ENCODE measurements at places on chromosomes 6 and 20.

DNA sequence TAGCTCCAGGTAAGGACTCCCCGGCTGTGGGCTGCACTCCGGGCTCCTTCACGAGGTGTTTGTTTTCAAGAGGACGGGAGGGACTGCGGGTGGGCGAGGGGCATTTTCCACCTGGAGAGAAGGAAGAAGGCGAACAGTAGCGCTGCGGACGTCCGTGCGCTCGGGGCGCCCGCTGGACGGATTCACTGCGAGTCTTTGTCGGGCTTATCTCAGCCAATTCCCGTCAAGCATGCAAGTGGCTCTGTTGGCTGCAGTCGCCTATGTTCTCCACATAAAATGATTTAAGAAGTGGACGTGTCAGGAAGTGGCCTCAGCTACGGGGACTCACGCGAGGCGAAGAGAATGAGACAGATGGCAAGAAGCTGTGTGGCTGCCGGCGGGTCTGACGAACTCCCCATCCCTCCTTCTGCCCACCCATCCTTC is 332 bp downstream of the GRIK2 start:
- DNase-seq, result no peak

GRCh38 chr6:163867518-163868292 is 453.2 kb downstream of the QKI start:
- DNase-seq, result no peak

DNA sequence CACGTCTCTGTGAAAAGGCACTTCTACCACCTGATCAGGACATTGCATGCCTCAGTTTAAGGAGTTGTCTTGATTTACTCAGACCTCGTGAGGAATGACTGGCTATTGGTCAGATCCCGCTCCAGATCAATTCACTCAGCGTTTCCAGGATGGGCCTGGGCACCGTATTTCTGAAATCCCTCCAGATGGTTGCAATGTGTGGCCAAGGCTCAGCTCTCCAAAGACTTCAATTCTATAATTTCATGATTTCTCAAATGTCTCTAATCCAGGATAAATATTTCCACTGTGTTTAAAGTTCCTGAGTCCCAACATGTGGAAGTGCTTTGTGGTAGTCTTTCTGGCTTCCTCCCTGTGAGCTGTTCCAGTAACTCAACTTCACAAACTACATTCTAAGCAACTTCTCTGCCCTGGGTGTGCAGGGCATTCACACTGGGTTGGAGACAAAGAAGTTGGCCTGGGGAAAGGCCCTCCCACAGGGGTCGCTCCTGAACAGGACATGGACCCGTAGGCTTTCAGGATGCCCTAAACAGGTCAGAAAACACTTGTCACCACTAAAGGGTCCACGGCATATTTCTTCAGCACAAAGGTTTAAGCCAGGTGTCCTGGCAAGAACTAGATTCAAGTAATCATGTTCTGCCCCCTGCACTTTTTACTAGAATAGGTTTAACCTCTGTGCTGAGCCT is 212.1 kb downstream of the WDR27 start:
- DNase-seq, result no peak

GRCh38 chr20:47944682-47945081 is 159.4 kb upstream of the SULF2 start:
- DNase-seq, result no peak

- no peak for DNase-seq
These were observed 20.7 kb downstream of the NKX2-4 start for GRCh38 chr20:21376626-21377025.

- no peak for DNase-seq
These were observed 431.1 kb upstream of the CDH4 start for GRCh38 chr20:60820918-60821317.

DNA sequence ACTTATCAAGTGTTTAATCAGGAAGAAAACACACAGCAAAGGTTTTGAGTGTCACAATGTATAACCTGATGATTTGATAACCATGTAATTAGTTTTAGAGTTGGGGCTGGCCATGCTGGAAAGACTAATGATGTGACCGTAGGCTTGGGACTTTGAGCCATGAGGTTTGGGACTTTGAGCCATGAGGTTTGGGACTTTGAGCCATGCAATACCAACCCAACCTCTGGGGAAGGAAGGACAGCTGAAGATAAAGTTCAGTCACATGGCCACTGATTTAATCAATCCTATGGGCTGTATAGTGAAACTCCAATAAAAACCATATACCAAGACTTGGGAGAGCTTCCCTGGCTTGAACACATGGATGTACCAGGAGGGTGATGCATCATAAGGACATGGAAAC is 32.8 kb downstream of the SLC35B3 start:
- no peak for DNase-seq

- DNase-seq, result no peak
These were observed 887 bp downstream of the GABBR1 start for GRCh38 chr6:29631860-29632731.

DNA sequence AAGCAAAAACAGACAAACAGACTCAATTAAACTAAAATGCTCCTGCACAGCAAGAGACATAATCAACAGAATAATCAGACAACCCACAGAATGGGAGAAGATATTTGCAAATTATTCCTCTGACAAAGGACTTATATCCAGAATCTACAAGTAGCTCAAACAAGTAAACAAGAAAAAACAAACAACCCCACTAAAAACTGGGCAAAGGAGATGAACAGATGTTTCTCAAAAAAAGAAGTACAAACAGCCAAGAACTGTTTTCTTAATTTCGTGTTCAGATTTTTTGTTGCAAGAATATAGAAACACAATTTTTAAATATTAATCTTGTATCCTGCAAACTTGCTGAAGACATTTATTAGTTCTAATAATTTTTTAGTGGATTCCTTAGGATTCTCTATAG is 274.1 kb downstream of the BCKDHB start:
- no peak for DNase-seq

- DNase-seq, result no peak
These were observed 67.7 kb upstream of the GCM1 start for GRCh38 chr6:53216301-53216700.

DNA sequence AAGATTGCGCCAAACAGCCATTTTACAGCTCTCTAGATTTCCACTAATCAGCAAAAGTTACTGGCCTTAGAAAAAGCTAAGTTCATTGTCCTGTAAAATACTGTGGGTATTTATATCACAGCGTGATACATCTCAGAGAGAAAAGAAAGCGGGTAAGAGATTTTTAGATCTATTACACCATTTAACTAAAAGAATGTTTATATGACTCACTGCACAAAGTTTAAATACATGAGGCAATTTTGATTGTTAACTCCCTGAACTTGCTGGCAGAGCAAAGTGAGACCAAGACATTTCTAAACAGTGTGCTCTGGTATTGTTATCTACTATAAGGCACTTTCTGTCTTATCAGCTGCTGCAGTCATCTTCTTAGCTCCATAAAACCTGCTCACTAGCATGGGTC is 314.3 kb downstream of the EPHA7 start:
- DNase-seq, result no peak

DNA sequence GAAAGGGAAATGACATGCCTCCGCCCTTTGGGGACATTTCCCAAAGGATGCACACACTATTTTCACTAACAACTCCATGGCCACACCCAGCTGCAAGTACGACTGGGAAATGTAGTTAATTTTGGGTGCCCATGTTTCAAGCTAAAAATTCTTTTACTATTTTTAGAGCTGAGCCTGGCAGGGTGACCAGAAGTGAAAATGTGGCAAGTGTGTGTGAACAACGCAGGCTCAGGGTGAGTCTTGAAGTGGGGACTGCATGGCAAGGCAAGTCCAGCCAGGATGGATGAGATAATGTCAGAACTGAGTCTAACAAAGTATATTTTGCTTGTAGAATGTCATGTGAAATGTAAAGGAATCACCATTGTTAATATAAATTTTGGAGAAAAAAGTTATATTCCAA is 17.0 kb upstream of the CD109 start:
- DNase-seq, result no peak

- no peak for DNase-seq
These were observed 43.4 kb downstream of the TAF8 start for GRCh38 chr6:42093582-42094329.

DNA sequence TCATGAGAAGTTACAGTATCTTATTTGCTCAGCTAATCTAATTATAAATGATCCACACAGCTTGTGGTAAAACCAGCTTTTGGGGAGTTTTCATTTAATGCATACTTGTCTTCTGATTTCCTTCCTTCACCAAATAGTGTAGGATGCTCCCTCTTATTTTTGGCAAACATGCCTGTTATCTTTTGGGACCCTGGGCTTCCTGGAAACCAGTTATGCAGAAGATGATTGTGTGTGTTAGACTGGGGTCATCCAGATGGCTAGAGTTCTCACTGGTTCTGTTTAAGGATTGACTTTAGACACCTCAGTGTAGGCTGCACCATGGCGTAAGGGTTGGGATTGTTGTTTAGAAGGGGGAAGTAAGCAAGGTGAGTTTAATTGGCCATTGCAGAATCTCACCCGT is 61.3 kb downstream of the PTPN1 start:
- no peak for DNase-seq

DNA sequence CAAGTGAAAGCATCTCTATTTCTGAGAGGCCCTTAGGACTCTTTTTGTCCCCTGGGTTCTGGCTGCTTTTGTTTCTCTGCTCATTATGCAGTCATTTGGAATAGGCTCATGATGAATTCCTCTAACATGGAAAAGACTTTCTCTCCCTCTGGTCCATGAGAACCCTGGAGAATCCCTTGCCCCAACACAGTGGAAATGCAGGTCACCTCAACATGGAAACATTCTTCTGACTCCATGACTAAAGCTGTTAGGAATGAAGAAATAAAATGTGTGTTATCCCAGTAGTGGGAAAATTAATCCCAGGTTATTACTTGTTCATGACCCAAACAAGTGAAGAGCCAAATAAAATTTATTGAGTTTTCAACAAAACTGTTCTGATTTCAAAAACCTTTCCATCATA is 458.6 kb downstream of the EPM2A start:
- DNase-seq, result no peak

DNA sequence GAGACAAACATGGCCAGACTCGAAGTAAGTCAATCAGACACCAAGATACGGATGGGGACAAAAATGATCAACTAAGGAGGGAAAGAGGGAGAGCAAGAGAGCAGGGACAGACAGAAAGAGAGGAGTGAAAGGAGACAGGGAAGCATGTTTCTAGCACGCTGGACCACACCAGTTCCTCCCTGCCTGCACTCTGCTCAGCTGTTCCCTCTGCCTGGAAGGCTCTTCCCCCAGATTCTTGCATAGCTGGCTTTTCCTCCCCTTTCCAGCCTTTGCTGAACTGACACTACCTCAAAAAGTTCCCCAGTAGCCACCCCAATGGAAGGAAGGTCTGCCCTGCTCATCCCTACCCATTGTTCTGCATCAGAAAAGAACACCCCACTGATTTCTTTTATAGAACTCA is 185.9 kb downstream of the MAFB start:
- DNase-seq, result no peak

DNA sequence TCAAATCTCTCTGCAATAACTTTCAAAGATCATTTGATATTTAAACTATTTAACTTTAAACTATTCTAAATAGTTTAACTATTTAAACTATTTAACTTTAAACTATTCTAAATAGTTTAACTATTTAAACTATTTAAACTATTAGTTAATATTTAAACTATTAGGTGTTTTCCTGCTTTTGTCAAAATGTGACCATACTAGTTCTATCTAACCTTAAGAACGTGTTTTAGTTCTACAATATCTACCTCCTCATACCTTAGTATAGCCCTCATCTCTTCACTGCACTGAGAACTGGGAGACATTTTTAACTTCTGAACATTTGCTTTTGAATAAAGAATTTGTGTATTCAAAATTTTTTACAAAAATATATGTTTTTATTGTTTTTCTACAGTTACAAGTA is 429.1 kb downstream of the ADGRB3 start:
- DNase-seq, result no peak

DNA sequence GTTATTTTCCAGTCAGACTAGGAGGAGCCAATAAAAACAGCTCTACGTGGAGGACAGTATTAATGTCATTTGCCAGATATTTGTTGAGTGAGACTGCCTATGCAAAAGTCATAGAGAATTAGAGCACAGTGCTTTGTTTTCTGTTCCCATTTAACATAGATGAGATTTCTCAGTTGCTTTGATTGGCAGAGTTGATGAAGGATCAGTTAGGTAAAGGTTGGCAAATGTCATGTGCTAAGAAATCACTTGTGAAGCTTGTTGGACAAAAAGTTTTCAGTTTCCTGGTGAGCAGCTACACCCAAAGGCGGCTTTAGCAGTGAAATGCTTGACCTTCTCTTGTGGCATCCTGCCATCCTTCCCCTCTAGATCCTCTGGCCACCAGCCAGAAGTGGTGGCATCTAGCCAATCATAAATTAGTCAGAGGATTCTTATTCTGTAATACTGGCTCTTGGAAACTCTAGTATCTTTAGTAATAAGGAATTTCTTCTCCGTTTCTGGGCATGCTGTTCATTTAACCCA is 37.0 kb downstream of the BCKDHB start:
- peak; percentile 15 for DNase-seq

- DNase-seq, result no peak
These were observed 183.1 kb upstream of the MARCKS start for GRCh38 chr6:113674075-113674474.

GRCh38 chr20:58053391-58054055 is 174.9 kb downstream of the ANKRD60 start:
- DNase-seq, result no peak

All from hematopoietic multipotent progenitor cell treated with erythropoietin and hydrocortisone succinate and interleukin-3 and kit ligand, for 17 days (in vitro differentiated cells).